Lower leg skin (tissue), 4 donors: ENCODE measurements at places on chromosomes 3 and 15. TPM values are rescaled to one million over a fixed set of nuclear protein-coding genes. Genes with fewer than 3 reads are reported as not detected.

GRCh38 chr3:183534249-183534648 is 21.3 kb downstream of the KLHL6 start:
- no peak for DNase-seq

DNA sequence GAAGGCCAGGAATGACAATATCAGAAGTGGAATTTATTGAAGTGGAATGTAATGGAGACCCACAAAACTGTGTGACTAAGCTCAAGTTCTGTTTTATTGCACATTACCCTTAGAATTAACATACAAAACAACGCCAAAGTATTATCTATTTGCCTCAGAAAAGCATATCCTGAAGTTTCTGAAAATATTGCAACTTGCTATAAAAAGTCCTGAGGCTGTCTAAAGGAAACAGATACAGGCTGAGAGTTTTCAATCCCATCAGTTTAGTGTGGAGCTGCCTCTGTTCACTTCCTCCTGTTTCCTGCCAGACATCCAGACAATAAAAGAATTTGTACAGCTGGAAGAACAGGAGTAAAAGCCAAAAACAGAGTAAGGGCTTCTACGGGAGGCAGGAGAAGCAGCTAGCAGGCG is 108.8 kb downstream of the FBN1 start:
- DNase-seq, result no peak

Gene CLDN18
- total RNA-seq, result not detected

DNA sequence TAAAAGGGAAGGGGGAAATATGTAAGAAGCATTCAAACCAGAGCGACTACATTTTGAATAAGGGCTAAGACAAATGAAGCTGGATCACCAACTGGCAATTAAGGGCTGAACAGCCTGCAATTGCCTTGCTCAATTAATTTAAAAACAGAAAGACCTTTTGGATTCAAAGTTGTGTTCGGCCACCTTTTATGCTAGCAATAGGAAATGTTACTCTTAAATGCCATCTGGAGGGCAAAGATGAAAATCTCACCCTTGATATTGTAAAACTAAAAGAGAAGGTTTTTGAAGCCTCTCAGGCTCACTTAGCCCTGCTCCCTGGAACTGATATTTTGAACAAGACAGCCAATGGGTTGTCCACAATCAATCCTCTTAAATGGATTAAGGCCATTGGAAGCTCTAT is 44.2 kb downstream of the ACAD9 start:
- no peak for DNase-seq

- DNase-seq, result no peak
These were observed 38.4 kb downstream of the NDUFB4 start for GRCh38 chr3:120634539-120634938.

- DNase-seq, result no peak
These were observed 83.3 kb upstream of the SNRK start for GRCh38 chr3:43203022-43203421.

Gene NR2E3
- total RNA-seq, result not detected

GRCh38 chr15:88543065-88543776 is 3.3 kb downstream of the DET1 start:
- DNase-seq, result no peak

DNA sequence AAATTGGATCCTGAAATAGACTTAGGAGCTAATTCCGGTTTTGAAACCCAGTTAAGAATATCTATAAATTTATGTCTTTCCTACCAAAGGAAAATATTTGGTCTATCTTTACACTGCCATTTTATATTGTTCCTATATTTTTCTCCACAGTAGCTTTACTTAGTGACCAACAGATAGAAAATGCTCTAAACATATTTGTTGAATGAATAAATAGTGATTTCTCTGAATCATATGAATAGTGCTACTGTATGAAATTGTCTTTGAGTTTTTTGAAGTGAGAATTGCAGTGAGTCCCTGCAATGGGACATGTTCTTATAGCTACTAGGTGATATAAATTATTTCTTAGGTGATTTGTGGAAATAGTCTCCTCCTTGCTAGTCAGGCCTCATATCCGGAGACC is 18.5 kb upstream of the EID1 start:
- DNase-seq, result no peak

DNA sequence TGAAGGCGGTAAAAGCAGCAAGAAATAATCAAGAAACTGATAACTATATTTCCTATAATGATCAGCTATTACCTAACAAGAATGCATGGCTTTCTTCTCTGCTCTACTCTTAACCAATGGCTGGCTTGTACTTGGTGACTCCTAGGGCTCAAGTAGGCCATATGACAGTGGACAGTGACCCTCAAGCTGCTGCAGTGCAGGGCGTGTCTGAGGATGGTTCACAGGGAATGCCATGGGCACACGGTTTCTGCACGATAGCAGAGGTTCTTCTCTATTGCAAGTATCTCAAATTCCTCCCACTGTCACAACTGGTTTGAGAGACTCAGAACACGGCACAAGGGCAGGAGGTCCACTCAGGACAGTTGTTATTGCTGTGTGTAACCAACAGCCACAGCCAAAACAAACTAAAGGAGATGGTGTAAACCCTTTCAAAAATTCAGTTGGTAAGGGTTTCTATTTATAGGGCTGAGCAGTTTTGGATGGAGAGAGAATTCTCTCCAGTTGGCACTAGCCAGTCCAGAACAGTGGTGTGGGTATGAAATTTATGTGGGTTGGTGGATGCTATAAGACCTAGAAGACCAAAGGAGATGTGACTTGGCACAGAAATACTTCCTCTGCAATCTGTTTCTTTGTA is 103.2 kb upstream of the ST8SIA2 start:
- DNase-seq, result no peak

DNA sequence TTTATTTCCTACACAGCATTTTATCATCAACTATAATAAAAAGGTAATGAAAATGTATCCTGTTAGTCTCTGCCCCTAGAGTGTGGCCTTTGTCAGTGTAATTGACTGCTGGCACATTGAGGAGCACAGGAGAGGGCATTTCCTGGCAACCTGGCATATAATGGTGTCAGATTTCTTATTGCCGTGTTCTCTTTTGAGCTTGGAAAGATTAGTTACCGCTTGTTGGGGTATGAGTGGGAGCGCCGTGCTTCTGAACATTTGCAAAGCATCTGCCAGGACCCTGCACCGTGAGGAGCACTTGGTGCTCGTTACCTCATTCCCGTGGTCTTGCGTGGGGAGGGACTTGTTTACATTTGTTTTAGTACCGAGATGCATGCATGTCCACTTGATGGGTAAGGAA is 124.4 kb downstream of the PTPRG start:
- DNase-seq, result no peak
